Activated T-cell treated with anti-CD3 and anti-CD28 coated beads, Interleukin-2, amount 50 U/mL, for 72 hours (primary cell): ENCODE measurements at places on chromosomes 16 and 17.

DNA sequence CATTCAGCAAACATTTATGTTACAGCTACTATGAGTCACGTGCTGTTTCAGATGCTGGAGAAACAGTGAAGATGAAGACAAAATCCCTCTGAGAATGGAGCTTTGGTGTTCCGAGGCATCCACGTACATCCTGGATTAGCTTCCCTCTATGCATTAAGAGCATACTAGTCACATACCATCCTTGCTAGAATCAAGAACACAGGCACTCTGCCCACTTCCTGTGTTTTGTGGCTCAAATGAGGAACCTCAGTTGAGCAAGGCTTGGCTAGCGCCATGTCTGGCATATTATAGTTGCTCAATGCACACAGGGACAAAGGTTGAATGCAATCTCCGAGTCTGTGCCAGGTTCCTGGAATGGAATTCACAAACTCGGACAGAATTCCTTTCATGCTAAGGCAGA lies 297.5 kb downstream of the XYLT1 start:
- no peak overlapping the region for H3K27ac ChIP-seq
- no peaks in the 10 kb centered on the region for H3K27me3 ChIP-seq

DNA sequence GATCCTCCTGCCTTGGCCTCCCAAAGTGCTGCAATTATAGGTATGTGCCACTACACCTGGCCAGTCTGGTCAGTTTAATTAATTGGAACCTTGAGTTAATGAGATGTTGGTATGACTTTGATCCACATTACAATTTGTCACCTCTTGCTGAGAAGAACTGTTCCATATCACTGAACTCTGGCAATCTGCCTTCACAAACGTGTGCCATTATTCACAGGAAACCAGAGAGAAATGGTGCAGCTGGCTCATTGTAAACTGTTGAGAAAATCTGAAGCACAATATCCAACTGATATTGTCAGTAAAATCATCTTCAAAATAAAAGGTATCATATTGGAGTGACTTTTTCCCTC lies 39.3 kb upstream of the YPEL2 start:
- H3K27ac ChIP-seq: no peak overlapping the region
- DNase-seq: no peak

DNA sequence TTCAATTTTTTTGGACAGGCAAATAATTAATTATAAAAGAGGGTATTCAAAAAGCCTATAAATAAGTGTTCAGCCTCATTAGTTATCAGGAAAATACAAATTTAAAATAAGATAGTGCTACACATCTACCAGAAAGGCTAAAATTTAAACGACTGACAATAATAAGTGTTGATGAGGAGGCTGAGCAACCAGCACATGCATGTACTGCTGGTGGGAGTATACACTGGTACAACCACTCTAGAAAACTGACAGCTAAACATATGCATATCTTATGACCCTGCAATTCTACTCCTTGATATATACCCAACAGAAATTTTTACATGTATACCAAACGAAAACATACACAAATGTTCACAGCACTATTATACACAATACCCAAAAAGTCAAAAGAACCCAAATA lies 27.1 kb downstream of the XPO6 start:
- peaks cover 29% of the 10 kb centered on the region for H3K36me3 ChIP-seq
- H3K27me3 ChIP-seq: no peaks in the 10 kb centered on the region
- H3K27ac ChIP-seq: peak overlapping the region; percentile 6
- peak overlapping the region; percentile 37 for H3K4me3 ChIP-seq
- H3K4me1 ChIP-seq: peaks cover 92% of the 10 kb centered on the region
- no peak for DNase-seq

DNA sequence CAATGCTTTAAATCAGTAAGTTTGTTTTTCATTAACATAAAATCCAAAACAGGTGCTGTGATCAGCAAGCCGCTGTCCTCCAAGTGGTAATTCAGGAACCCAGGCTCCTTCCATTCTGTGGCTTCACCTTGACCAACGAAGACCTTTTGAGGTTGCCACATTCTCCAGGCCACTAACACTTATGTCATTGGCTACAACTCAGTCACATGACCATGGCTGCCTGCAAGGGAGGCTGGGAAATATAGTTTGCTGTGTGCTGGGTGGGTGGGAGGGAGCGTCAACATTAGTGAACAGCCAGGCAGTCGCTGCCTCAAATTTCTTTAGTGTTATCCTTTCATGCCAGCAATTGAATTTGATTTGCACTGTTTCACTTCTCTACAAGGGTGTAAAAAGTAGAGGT lies 549.2 kb downstream of the MAF start:
- H3K36me3 ChIP-seq: peaks cover 1% of the 10 kb centered on the region
- H3K27ac ChIP-seq: no peak overlapping the region
- peaks cover 7% of the 10 kb centered on the region for H3K4me1 ChIP-seq
- no peak for DNase-seq
- no peak overlapping the region for H3K4me3 ChIP-seq

DNA sequence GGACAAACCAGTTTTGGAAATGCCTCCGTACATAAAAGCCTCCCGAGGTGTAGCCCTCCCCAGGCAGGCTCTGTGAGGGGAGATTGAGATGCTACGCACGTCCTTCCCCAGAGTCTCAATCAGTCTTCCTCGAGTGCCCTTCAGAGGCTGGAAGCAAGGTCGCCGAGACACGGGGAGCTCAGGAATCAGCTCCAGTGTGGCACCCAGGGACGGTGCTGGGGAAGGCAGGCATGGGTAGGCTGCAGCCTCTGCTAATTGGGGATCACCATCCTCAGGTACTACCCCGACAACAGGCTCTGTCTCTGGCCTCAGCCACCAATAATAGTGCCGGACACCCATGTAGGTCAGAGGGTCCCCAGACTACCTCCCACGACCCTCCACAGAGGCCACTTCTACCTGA lies 28.1 kb upstream of the GSG1L start:
- H3K27me3 ChIP-seq: no peaks in the 10 kb centered on the region
- DNase-seq: no peak

DNA sequence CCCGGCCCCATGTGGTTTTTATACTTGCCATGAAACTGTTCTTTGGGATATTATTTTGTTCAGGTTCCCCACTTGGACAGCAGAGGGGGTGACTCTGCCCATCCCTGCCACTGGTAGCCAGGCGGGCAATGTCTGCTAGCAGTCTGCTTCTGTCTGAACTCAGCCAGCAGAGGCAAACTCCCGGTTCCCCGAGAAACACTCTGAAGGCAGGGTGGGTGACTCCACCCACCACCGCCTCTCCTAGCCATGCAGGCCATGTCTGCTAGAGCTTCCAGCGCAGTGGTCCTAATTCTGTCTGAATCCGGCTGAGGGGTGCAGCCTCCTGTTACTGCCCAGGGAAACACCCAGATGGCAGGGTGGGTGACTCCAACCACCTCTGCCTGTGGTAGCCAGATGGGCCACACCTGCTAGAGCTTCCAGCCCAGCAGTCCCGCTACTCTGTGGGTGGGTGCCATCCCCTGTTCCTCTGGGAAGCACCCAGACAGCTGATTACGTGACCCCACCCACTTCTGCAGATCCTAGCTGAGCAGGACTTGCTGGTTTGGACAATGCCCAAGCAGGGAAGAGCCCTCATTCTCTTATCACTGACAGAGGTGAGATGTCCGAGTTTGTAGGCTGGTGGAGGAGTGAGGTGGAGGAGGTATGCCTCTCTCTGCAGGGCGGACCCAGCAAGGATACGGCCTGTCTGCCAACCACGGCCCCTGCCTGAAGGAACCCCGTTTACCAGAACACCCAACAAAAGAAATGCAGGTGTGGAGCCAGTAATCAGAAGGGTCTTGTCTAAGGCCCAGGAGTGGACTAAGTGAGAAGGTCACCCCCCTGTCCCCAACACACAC lies 22.4 kb downstream of the NLRP1 start:
- no peak overlapping the region for H3K27ac ChIP-seq
- no peaks in the 10 kb centered on the region for H3K27me3 ChIP-seq
- no peak overlapping the region for H3K4me3 ChIP-seq

DNA sequence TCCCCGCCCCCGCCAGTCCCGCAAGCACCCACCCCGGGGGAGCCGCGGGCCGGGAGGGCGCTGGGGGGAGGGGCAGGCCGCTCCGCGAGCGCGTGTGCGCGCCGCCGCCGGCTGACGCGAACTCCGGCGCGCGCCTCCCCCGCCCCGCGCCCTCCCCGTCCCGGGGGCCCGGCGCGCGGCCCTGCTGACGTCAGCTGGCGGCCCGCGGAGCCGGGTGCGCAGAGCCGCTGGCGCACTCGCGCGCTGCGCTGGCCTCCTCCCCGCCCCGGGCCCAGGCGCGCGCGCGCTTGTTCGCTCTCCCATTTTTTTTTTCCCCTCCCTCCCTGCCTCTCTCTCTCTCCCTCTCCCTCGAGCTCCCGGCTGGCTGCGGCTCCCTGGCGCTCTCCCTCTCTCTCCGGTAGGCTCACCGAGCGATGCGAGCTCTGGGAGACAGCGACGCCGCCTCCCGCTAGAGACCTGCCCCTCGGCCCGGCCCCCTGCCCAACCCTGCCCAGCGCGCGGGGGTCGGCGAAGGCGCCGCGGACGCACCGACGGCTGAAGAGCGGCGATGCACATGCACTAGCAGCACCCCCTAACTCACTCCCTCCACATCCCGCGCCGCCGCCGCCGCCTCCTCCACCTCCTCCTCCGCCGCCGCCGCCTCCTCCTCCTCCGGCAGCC lies at the start of gene GNAO1:
TSS of gene GNAO1 (plus strand) at position 334 of the 660 bp plus-strand sequence. CDS start 747 bp downstream, outside the sequence.
- peaks cover 65% of the 10 kb centered on the region for H3K27me3 ChIP-seq
- no peaks in the 10 kb centered on the region for H3K36me3 ChIP-seq
- peak; percentile 76 for DNase-seq
- peak within 1 kb of the TSS; percentile 86 for H3K4me3 ChIP-seq
- no peak within 1 kb of the TSS for H3K27ac ChIP-seq

DNA sequence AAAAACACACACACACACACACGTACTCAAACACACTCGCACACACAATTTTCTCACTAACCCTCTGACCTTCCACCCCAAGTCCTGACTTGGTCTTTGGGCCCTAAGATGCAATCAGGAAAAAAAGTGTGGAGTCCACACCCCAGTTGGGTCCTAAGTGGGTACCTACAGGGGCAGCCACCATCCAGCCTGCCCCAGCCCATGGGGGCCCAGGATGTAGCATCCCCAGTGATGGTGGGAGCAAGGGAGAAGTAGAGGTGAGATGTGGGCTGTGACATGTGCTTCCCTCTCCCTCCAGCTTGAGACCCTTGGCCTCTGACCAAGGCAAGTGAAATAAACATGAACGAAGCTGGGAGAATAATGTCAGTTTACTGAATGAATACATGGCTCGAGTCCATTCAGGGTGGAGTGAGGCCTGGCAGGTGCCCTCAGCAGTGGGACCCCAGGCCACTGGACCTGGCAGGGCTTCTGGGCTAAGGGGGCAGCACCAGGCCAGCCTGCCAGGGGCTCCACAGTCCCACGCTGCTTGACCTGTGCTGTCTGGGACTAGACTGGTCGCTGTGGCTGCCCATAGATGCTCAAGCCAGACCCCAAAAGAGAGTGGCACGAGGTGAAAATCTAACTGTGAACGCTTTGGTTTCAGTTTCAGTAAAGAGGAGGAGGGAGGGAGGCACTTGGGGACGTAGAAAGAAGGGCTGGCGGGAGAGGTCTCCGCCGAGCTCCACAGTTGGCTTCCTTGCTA lies 73.7 kb downstream of the MRC2 start:
- H3K4me1 ChIP-seq: peaks cover 16% of the 10 kb centered on the region
- no peak overlapping the region for H3K27ac ChIP-seq
- H3K4me3 ChIP-seq: no peak overlapping the region
- no peak for DNase-seq
- H3K27me3 ChIP-seq: peaks cover 30% of the 10 kb centered on the region

- DNase-seq: no peak
- no peaks in the 10 kb centered on the region for H3K27me3 ChIP-seq
- H3K4me3 ChIP-seq: peak overlapping the region; percentile 68
- H3K27ac ChIP-seq: peak overlapping the region; percentile 88
- H3K36me3 ChIP-seq: peaks cover 1% of the 10 kb centered on the region
- peaks cover 34% of the 10 kb centered on the region for H3K4me1 ChIP-seq
Observed at GRCh38 chr17:60170835-60171752, 21.3 kb downstream of the CA4 start.

GRCh38 chr16:3295783-3296182 lies 9.4 kb downstream of the TIGD7 start:
- H3K4me3 ChIP-seq: no peak overlapping the region
- peaks cover 62% of the 10 kb centered on the region for H3K36me3 ChIP-seq
- DNase-seq: no peak
- H3K27me3 ChIP-seq: no peaks in the 10 kb centered on the region
- no peak overlapping the region for H3K27ac ChIP-seq
- H3K4me1 ChIP-seq: peaks cover 4% of the 10 kb centered on the region

DNA sequence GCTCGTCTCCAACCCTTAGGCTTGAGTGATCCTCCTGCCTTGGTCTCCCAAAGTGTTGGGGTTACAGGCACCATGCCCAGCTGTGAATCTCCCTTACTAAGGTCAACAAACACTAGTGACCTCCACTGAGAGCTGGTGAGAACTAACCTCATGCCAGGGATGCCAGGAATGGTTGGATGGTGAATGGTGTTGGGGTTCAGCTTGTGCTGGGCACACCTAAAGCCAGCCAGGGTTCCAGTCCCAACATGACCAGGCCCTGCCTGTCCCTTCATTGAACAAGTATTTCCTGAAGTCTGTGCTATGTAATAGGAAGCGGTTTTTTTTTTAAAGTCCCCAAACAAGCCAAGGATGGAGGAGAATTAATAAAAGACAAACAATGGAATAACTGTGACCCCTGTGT lies 56.0 kb upstream of the TOB1 start:
- H3K4me3 ChIP-seq: no peak overlapping the region
- no peaks in the 10 kb centered on the region for H3K36me3 ChIP-seq

DNA sequence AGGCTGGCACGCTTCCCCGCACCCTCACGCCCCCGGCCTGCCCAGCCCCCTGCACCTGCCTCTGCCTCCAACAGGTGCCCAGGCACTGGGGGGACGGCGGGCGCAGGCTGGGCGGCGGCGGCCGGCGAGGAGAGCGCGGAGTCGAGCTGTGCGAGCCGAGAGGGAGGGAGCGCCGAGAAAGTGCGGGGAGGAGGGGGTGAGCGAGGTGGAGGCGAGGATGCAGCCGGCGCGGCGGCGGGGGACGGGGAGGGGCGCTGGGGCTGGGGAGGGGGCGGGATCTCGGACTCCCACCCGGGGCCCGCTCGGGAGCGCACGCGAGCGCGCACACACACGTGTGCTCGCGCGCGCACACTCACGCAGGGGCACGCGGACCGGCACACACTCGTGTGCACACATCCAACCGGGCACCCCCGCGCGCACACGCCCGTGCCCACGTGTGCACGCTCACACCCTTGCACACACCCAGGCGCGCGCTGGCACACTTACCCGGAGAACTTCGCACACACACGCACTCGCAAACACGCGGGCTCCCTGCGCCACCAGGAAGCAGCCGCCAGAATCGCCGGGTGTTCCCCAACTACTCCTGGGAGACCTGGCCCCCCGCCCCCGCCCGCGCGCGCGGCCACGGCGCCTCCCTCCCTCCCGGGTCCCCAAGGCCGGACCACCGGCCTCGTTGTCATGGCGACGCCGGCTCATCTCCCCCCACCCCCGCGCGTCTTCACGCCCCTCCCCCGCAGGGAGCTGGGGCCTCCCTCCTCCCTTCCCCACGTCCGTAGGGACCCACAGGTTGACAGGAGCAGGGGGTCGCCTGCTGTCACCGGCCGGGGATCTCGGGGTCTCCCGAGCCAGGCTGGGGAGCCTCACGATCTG lies at the start of gene DOC2A:
TSS of gene DOC2A (minus strand) at position 184 of the 870 bp plus-strand sequence. CDS start 805 bp downstream, outside the sequence.
- no peak within 1 kb of the TSS for H3K27ac ChIP-seq
- H3K27me3 ChIP-seq: peaks cover 7% of the 10 kb centered on the region
- peaks cover 12% of the 10 kb centered on the region for H3K4me1 ChIP-seq
- peak within 1 kb of the TSS; percentile 81 for H3K4me3 ChIP-seq
- no peak for DNase-seq
